ENCODE measurements at places on chromosomes 3 and 15.

DNA sequence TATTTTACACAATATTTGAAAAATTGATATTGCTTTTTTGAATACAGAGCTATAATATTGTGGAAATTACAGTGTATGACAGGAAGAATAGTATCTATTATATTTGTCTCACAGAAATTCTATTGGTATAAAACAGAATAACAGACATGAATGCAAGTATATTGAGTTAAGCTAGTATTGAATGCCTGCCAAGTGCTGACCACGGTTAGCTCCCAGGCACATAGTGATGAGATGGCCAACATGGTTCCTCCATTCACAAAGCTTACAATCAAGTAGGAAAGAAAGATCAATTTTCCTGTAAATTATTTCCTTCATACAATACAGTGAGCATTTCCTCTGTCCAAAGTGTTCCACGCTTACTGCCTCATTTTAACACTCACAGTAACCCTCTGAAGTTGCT, 67.6 kb downstream of the TP63 start:
- no peak for DNase-seq

GRCh38 chr15:66899555-66900350, 165.6 kb upstream of the SMAD3 start:
- no peak for DNase-seq

DNA sequence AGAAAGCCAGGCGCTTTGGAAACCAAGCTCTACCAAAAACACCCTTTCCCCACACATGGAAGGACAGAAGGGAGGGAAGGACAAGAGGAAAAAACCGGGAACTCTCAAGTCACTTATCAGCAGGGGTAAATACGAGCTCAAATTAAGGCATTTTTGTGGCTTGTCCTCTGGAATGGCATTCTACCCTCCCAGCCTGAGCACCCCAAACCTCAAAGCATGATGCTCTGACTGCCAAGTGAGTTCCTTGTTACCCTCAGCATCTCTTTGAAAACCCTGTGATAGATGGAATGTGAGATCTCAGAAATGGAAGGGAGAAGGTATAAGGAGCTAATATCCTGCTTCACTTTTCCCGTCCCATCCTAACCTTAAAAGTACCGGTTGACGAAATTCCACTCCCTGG, 8.1 kb upstream of the CSPG5 start:
- DNase-seq = no peak

- no peak for DNase-seq
Observed at GRCh38 chr15:45181491-45182285, 6.1 kb downstream of the SHF start.

GRCh38 chr15:49978121-49978520, 140.9 kb downstream of the ATP8B4 start:
- DNase-seq = no peak

DNA sequence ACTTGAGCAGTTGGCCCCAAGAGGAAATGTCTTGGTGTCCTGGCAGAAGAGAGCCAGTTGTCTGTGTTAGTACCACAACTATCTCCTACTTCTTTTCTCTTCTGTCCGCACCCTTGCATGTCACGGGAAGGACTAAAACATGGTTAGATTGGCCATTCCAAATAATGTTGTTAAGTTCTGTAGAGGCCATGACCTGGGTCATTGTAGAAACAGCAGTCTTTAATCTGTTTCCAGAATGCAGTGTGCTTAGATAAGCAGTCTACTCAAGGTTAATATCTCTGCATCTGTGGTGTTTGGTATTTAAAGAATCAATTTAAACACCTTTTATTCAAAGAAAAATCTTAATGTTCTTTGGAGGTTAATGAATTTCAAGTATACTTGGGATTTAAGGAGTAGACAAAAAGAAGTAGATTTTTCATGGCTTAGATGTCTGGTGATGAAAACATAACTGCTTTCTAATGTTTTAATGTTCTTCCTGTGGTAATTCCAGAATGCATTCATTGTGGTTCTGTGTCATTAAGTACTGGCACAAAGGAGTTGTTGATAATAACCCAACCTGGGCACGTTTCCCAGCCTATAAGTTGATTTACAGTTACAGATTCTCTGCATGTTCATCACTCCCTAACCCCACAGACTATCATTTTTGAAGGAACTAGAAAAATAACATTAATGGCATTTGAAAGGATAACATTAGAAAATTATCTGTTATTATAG, 58.9 kb downstream of the TMEM108 start:
- DNase-seq = no peak

DNA sequence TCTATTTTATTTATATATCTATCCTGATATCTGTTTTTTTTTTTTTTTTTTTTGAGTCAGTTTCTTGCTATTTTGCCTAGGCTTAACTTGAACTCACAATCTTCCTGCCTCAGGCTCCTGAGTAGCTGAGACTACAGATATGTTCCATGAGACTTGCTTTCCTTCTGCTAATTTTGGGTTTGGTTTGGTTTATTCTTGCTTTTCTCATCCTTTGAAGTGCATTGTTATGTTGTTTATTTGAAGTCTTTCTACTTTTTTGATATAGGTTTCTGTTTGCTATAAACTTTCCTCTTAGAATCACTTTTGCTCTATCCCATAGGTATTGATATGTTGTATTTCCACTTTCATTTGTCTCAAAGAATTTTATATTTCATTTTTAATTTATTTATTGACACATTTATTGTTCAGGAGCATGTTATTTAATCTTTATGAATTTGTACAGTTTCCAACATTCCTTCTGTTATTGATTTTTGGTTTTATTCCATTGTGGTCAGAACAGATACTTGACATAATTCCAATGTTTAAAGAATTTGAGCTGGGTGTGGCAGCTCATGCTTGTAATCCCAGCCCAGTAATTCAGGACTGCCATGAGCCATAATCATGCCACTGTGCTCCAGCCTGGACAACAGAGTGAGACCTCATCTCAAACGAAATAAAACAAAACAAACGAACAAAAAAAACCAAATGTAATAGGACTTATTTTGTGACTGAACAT, 62.3 kb upstream of the PLSCR4 start:
- no peak for DNase-seq

- no peak for DNase-seq
Observed at GRCh38 chr3:175392653-175393052, 533.5 kb downstream of the NAALADL2 start.

GRCh38 chr3:55329849-55330248, 157.3 kb downstream of the WNT5A start:
- no peak for DNase-seq

DNA sequence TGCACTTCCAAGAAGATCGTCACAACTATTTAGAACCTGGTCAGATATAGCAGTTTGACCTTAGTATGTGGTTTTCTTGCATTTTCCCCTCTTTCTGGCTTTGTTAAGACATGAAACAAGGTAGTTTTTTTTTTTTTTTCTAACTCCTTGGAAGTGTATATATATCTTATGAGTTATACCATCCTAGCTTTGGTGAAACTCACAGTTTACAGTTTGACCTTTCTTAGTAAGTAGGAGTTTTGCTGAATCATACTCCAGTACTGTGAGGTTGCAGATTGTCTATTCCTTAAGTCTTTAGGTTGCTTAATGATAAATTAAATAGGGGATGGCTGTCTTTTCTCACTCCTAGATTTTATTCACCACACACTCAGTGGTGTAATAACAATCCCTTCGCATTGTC, 325.0 kb downstream of the RBMS3 start:
- no peak for DNase-seq

DNA sequence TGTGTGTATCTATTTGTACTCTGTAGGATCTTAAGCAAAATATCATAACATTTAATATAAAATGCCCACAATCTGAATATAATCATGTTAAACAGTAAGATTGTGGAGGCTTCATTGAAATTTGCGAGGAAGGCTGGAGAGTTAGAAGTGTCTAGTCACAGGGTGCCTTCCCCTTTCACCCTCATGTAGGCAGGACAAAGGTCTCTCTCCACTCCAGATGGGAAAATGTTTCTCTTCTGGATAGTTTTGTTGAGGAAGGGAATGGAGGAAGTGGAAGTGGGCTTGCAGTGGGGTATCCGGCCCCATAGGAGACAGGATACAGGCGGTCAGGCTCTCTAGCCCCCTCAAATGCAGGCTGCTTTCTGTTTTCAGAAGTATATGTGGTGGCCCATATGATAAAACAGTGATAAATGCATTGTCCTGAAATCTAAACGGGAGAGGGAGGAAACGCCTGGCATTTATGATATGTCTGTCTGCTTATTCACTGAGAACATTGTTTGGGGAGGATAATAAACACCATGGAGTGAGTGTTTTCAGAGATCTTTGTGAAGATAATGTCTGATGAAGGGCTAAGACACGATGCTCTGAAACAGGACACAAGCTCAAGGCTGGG, 13.3 kb upstream of the MYZAP start:
- no peak for DNase-seq

- DNase-seq = no peak
Observed at GRCh38 chr15:47362118-47362905, 355.0 kb upstream of the SEMA6D start.

DNA sequence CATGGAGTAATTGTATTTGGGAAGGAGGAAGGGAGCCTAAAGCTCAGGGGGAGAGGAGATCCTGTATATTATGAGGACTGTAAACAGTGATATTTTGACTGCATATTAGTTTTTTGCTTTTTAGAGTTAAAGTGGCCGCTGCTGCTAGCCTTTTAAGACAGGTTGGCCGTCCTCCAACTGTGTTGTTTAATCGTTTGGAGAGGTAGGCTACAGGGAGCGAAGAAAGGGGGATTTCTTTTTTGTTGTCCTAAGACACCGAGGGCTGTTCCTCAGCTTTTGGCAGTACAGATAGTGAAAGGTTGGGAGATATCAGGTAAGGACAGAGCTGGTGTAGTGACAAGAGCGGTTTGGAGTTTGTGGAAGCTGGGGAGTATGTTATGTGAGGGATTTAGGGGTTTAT, 38.2 kb upstream of the RNF7 start:
- DNase-seq = no peak

DNA sequence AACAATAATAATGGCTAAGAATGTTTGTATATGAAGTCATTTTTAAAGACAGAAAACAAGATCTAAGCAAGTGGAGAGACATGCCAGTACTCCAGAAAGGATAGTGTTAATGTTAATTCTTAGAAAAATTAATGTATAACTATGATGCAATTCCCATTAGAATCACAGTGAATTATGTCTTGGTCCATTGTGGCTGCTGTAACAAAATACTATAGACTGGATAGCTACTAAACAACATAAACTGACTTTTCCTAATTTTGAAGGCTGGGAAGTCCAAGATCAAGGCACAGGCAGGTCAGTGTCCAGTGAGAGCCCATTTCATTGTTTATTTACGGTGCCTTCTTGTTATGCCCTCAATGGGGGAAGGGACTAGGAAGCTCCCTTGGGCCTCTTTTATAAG, 32.7 kb upstream of the CSPG4 start:
- DNase-seq = no peak

All from stimulated activated CD4-positive, alpha-beta T cell treated with anti-CD3 and anti-CD28 coated beads, Interleukin-1b, Interleukin-23, amount 100 ng/mL, for 24 hours (primary cell).